ENCODE measurements at places on chromosomes 16 and 17. TPM values are rescaled to one million over a fixed set of nuclear protein-coding genes. Genes with fewer than 3 reads are reported as not detected.
A peak's percentile ranks its signal among the peaks of the same experiment; 100 is the strongest.

- peak; percentile 48 for DNase-seq
Observed at GRCh38 chr16:55499951-55500529, 8.8 kb upstream of the LPCAT2 start.

- DNase-seq = no peak
Observed at GRCh38 chr16:81385031-81385756, 59.4 kb upstream of the CMIP start.

GRCh38 chr16:10343124-10343760, 42.6 kb upstream of the ATF7IP2 start:
- no peak for DNase-seq

PPP1R27 gene
- total RNA-seq = 10.0 TPM

FOXO3B gene
- total RNA-seq = 5.2 TPM
